ENCODE measurements at places on chromosomes 11 and 22.

- H3K4me3 ChIP-seq = no peak overlapping the region
- peak overlapping the region; percentile 63 for H3K27ac ChIP-seq
- peaks cover 17% of the 10 kb centered on the region for H3K36me3 ChIP-seq
- peaks cover 96% of the 10 kb centered on the region for H3K4me1 ChIP-seq
- DNase-seq = no peak
Measured at GRCh38 chr11:67410984-67411784, 4.3 kb upstream of the CARNS1 start.

GRCh38 chr11:10918698-10919097 lies 60.8 kb upstream of the ZBED5 start:
- H3K36me3 ChIP-seq = no peaks in the 10 kb centered on the region
- H3K27me3 ChIP-seq = no peaks in the 10 kb centered on the region
- no peak for DNase-seq

- peaks cover 51% of the 10 kb centered on the region for H3K4me1 ChIP-seq
- peak; percentile 75 for DNase-seq
- no peaks in the 10 kb centered on the region for H3K27me3 ChIP-seq
- peak overlapping the region; percentile 40 for H3K27ac ChIP-seq
- no peak overlapping the region for H3K4me3 ChIP-seq
Measured at GRCh38 chr11:123454060-123454651, 24.1 kb downstream of the GRAMD1B start.

DNA sequence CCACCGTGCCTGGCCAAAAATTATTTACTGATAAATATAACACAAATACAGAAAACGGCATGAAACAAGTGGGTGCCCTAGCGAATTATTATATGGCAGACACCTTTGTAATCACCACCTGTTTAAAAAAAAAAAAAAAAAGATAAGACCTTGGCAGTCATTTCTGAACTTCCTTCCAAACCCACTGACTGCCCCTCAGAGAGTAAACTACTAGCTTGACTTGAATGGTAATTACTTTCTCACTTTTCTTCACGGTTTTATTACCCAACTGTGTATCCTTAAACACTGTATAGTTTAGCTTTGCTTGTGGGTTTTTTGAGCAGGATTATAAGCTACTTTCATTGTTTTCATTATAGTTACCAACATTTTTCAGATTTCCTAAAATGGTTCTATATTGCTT lies 23.7 kb downstream of the SFI1 start:
- H3K4me1 ChIP-seq = peaks cover 13% of the 10 kb centered on the region
- DNase-seq = no peak
- peaks cover 8% of the 10 kb centered on the region for H3K36me3 ChIP-seq
- H3K27me3 ChIP-seq = no peaks in the 10 kb centered on the region
- H3K4me3 ChIP-seq = no peak overlapping the region
- no peak overlapping the region for H3K27ac ChIP-seq

DNA sequence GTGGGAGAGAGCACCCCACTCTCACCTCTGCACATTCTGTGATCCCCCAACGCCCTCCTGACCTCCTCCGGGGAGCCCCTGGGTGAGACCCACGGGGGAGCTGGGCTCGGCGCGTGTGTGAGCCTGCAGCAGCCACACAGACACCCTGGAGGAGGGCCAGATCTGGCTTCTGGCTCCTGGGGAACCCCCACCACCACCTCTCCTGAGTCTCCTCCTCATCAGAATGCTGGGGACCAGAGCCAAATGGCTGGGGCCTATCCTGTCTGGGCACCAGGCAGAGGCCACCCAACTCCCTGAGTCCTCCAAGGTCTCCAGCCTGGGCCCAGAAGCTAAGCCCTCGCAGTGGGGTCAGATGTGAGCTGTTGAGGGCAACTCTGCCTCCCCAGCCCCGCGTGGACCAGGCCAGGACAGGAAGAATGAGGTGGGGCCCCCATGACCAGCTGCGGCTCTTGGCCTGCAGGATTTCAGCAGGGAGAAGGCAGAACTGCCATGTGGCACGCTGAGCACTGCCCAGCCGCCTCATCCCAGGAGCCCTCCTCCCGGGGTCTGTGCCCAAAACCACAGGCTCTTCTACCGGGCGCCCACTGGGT lies 5.5 kb upstream of the PIM3 start:
- no peaks in the 10 kb centered on the region for H3K36me3 ChIP-seq
- H3K27me3 ChIP-seq = no peaks in the 10 kb centered on the region
- peaks cover 15% of the 10 kb centered on the region for H3K4me1 ChIP-seq
- no peak for DNase-seq
- no peak overlapping the region for H3K4me3 ChIP-seq

DNA sequence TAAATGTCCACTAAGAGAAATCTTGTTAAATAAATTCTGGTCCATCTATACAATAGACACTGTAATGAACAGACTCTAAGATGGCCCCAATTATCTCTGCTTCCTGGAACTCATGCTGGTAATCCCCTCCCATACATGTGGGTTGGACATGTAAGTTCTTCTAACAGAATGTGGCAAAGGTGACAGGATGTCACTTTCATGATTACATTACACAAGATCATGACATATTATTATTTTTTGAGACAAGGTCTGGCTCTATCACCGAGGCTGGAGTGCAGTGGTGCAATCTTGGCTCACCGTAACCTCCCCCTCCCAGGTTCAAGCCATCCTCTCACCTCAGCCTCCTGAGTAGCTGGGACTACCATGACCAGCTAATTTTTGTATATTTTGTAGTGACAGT lies 14.6 kb upstream of the NDUFC2 start:
- H3K4me3 ChIP-seq = no peak overlapping the region
- no peak for DNase-seq
- no peaks in the 10 kb centered on the region for H3K4me1 ChIP-seq
- no peaks in the 10 kb centered on the region for H3K27me3 ChIP-seq

DNA sequence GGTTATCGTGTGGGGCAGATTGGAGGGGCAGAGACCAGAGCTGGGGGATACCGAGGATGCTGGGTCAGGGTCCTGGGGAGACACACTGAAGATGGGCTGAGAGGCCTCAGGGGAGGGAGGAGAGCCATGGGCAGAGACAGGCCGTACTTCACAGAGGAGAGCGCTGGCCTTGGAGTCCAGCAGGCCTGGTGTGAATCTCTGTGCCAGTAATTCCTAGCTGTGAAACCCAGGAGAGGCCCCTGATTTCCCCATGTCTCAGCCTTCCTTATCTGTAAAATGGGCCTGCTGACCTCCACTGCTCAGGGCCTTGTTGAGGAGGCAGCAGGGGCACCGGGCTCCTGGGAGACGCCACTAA lies 23.4 kb downstream of the CACNA1I start:
- H3K27ac ChIP-seq = no peak overlapping the region
- no peak overlapping the region for H3K4me3 ChIP-seq
- H3K27me3 ChIP-seq = peaks cover 10% of the 10 kb centered on the region
- H3K4me1 ChIP-seq = peaks cover 6% of the 10 kb centered on the region
- H3K36me3 ChIP-seq = no peaks in the 10 kb centered on the region

GRCh38 chr22:36765943-36766450 lies 9.9 kb downstream of the IFT27 start:
- H3K4me1 ChIP-seq = no peaks in the 10 kb centered on the region
- no peak overlapping the region for H3K4me3 ChIP-seq
- no peak for DNase-seq
- peaks cover 3% of the 10 kb centered on the region for H3K36me3 ChIP-seq

DNA sequence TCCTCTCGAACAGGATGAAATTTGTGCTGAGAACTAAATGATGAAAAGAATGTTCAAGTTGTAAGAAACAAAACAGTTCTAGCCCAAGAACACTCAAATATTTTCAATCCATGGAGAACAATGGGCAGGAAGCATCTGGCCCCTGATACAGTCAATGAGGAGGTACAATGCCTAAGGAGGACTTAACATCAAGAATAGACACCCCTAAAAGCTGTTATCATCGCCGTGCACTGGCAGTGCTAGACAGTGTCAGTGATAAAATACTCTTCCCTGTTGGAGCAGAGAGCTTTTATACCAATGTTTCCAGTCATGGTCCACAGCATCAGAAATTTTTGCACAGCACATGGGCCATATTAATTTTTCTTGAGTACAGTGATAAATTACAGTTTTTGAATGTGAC lies 20.2 kb upstream of the VSTM5 start:
- no peak overlapping the region for H3K4me3 ChIP-seq
- no peak for DNase-seq
- no peaks in the 10 kb centered on the region for H3K36me3 ChIP-seq
- H3K27me3 ChIP-seq = no peaks in the 10 kb centered on the region
- no peaks in the 10 kb centered on the region for H3K4me1 ChIP-seq
- no peak overlapping the region for H3K27ac ChIP-seq

GRCh38 chr22:42862045-42862734 lies 5.1 kb upstream of the ARFGAP3 start:
- H3K27me3 ChIP-seq = no peaks in the 10 kb centered on the region
- H3K27ac ChIP-seq = no peak overlapping the region
- DNase-seq = no peak
- H3K4me1 ChIP-seq = peaks cover 9% of the 10 kb centered on the region
- no peaks in the 10 kb centered on the region for H3K36me3 ChIP-seq

- no peak for DNase-seq
- H3K4me1 ChIP-seq = no peaks in the 10 kb centered on the region
- no peaks in the 10 kb centered on the region for H3K27me3 ChIP-seq
- H3K36me3 ChIP-seq = peaks cover 67% of the 10 kb centered on the region
- H3K27ac ChIP-seq = no peak overlapping the region
Measured at GRCh38 chr11:1471736-1472135, 14.8 kb downstream of the MOB2 start.

- H3K4me1 ChIP-seq = peaks cover 47% of the 10 kb centered on the region
- H3K27ac ChIP-seq = no peak overlapping the region
- H3K36me3 ChIP-seq = no peaks in the 10 kb centered on the region
- DNase-seq = peak; percentile 83
- H3K27me3 ChIP-seq = no peaks in the 10 kb centered on the region
Measured at GRCh38 chr22:25057013-25057881, 104.7 kb downstream of the KIAA1671 start.

GRCh38 chr11:22699388-22699787 lies 33.0 kb downstream of the GAS2 start:
- no peak overlapping the region for H3K27ac ChIP-seq
- H3K4me3 ChIP-seq = no peak overlapping the region
- H3K4me1 ChIP-seq = no peaks in the 10 kb centered on the region
- H3K27me3 ChIP-seq = no peaks in the 10 kb centered on the region

DNA sequence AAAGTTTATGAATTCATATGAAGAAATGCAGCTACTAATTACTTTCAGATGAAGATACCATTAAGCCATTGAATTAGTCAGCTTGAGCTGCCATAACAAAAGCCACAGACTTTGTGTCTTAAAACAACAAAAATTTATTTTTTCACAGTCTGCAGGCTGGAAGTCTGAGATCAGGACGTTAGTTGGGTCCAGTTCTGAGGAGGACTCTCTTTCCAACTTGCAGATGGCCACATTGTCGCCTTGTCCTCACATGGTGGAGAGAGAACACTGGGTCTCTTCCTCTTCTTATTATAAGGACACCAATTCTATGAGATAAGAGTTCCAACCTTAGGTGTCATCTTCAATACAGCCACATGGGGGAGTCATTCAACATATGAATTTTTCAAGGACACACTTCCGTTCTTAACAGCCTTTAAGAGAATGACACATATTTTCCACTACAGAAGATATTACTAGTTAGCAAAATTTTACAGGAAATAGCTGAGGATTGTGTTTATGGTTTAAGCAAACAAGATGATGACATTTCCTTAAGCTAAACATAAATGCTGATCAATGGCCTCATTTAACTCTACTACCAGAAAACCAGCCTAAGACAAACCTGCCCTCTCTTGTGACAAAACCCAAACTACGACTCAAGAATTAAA lies 56.0 kb downstream of the DCUN1D5 start:
- H3K4me3 ChIP-seq = no peak overlapping the region
- H3K27ac ChIP-seq = no peak overlapping the region
- no peaks in the 10 kb centered on the region for H3K4me1 ChIP-seq
- H3K36me3 ChIP-seq = no peaks in the 10 kb centered on the region
- H3K27me3 ChIP-seq = no peaks in the 10 kb centered on the region

GRCh38 chr22:27331526-27332281 lies 469.9 kb downstream of the MN1 start:
- no peak overlapping the region for H3K27ac ChIP-seq
- H3K27me3 ChIP-seq = no peaks in the 10 kb centered on the region
- H3K36me3 ChIP-seq = no peaks in the 10 kb centered on the region
- no peak overlapping the region for H3K4me3 ChIP-seq
- no peak for DNase-seq

- peak overlapping the region; percentile 16 for H3K27ac ChIP-seq
- peak overlapping the region; percentile 73 for H3K4me3 ChIP-seq
- no peak for DNase-seq
- H3K36me3 ChIP-seq = no peaks in the 10 kb centered on the region
- H3K27me3 ChIP-seq = no peaks in the 10 kb centered on the region
- H3K4me1 ChIP-seq = peaks cover 43% of the 10 kb centered on the region
Measured at GRCh38 chr22:31083923-31084810, 3.0 kb downstream of the SMTN start.

DNA sequence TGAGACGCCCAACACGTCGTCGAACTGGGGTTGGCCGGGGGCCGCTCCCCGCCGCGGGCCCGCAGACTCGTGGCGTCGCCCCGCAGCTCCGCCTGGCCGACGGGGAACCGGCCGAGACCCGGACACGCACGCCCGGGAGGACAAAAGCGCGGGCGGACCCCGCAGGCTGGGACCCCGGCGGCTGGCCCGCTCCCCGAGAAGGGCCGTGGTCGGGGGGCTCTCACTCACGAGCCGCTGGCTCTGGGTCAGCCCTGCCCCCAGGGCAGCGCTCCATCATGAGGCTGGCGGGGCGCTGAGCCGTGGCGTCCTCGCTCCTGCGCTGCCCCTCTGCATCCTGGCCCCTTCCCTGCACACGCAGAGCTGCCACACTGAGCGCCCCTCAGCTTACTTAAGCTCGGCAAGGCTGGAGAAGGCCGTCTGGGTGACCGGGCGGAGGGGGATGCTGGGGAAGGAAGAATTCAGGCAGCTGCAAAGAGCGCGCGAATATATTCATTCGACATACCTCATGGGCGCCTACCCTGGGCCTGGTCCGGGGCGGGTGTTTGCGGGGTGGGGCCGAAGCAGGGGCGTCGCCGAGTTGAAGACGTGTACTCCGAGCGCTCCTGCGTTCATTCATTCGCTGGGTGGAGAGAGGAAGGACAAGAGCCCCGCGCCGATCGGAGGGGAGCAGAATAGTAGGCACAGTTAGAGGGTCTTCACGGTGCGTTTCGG lies 579 bp upstream of the CYB5R2 start:
- no peak overlapping the region for H3K27ac ChIP-seq
- peaks cover 19% of the 10 kb centered on the region for H3K4me1 ChIP-seq
- peak; percentile 15 for DNase-seq
- H3K4me3 ChIP-seq = peak overlapping the region; percentile 16
- peaks cover 16% of the 10 kb centered on the region for H3K27me3 ChIP-seq

DNA sequence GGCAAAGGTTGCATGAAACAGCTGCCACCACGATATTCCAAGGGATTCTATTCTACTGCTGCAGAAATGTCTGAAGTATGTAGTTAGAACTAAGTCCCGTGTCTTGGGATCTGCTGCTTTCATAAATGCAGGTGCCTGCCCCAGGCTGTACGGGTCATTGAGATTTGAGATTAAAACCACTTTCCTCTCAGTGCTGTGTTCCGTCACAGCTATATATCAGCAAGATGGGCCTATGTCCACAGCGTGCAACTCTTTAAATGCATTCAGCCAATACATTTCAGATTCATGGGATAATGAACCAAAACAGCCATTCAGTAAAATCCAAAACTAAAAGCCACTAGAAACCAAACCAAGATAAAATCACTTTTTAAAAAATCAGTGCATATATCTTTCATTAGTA lies 107.3 kb upstream of the LUZP2 start:
- H3K27me3 ChIP-seq = no peaks in the 10 kb centered on the region
- no peak overlapping the region for H3K4me3 ChIP-seq
- no peaks in the 10 kb centered on the region for H3K4me1 ChIP-seq
- H3K36me3 ChIP-seq = no peaks in the 10 kb centered on the region
- H3K27ac ChIP-seq = no peak overlapping the region

GRCh38 chr11:5197536-5197935 lies 2.9 kb downstream of the OR51V1 start:
- DNase-seq = no peak
- H3K36me3 ChIP-seq = no peaks in the 10 kb centered on the region
- no peak overlapping the region for H3K27ac ChIP-seq
- H3K27me3 ChIP-seq = no peaks in the 10 kb centered on the region

Measured in natural killer cell (primary cell).